ENCODE measurements at places on chromosomes 12 and 14.

DNA sequence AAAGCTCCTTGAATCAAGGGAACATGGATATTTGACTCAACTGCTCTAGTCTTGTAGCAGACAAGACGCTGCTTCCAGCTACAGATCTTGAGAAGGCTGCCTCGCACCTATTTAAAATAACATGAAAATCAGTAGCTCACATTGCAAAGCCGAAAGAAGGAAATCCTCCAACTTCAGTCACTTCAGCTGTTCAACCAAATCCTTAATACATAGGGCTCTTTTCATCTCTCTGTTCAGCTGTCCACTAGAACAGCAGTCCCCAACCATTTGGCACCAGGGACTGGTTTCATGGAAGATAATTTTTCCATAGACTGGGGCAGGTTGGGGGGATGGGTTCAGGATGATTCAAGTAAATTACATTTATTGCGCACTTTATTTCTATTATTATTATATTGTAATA, 1116.0 kb upstream of the TMEM132C start:
- no peak for DNase-seq

GRCh38 chr14:38989922-38990546, 113.0 kb downstream of the SEC23A start:
- DNase-seq: no peak

- DNase-seq: no peak
Observed at GRCh38 chr14:36767603-36768281, 106.1 kb downstream of the PAX9 start.

DNA sequence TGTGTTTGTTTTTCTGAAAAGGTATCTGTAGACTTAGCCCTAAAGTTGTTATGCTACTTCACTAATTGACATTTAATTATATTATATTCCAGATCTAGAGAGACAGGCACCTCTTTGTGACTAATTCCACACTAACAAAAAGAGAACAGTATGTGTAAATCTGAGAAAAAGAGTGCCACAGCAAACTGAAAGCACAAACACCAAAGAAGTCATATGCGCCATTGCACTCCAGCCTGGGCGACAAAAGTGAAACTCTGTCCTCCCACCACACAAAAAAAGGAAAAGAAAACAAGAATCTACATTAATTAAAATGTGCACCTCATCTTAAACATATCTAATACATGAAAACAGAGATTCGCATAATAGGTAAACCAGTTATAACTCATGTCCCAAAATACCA, 4.4 kb upstream of the CSRNP2 start:
- no peak for DNase-seq

- no peak for DNase-seq
Observed at GRCh38 chr12:8018666-8019581, 13.6 kb upstream of the FOXJ2 start.

DNA sequence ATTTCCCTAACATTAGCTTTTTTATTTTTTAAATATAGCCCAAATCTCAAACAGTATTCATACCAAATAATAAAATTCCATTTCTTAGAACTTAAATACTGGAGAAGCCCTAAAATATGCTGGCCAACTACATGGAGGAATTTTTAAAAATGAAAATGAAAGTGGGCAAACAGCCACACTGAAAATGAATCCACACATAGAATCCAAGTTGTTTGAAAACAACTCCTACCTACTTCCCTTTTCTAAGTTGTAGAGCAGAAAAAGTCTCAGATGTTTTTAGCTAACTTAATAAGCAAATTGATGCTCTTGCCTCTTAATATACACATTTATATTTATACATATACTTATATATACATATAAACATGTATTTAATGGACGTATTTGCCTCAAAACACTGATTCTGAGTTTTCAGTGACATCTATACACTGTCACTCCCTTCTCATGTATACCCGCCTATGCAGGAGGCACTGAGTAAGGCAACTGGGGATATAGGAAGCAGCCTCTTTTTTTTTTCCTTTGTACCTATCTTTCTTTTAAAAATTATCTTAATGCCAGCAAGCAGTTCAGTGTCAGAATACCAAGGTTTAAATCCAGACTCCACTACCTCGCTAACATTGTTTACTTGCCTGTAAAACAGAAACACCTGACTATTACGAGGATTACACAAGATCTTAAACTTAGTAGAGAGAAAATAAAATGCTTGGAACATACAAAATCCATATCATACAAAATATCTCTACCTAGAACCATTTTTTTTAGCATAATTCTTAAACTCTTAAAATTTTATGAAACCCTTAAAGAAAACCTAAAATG, 13.3 kb downstream of the DICER1 start:
- no peak for DNase-seq

- DNase-seq: no peak
Observed at GRCh38 chr14:47826809-47827208, 151.4 kb upstream of the MDGA2 start.

- DNase-seq: no peak
Observed at GRCh38 chr12:52225752-52226151, 7.3 kb upstream of the KRT7 start.

DNA sequence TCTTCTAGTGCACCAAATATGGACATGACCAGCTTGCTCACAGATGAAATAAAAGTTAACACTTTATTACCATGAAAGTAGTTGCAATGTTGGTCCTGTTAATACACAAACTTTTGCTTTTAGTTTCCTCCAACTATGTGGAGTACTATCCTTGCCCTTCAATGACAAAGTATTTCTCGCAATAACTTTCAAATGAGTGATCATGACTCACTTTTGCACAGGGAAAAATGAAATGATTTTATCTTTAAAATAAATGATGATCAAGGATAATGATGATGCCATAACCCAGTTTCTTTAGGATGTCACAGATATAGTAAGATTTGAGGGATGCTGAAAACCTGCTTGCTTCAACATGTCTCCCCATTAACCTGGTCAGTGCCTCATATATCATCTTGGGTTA, 254.0 kb upstream of the KITLG start:
- DNase-seq: no peak
